ENCODE measurements at places on chromosomes 4 and X. TPM values are rescaled to one million over a fixed set of nuclear protein-coding genes. Genes with fewer than 3 reads are reported as not detected.

DNA sequence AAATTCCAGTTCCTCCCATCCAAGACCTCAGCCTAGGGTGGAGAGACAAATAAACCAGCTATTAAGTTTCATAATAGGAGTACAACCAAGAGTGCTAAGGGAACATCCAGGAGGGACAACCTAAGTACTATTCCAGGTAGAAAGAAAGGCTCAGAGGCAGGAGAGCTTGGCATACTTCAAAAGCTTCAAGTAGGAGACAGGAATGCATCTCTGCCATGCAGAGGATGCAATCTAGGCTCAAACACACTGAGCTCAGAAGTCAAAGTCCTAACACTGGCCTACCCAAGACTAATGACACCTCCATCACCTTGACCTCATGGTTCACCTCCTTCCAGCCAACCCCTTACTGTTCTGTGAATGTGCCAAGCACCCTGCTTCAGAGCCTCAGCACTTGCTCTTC, 8.1 kb downstream of the WDFY3 start:
- DNase-seq, result no peak

DNA sequence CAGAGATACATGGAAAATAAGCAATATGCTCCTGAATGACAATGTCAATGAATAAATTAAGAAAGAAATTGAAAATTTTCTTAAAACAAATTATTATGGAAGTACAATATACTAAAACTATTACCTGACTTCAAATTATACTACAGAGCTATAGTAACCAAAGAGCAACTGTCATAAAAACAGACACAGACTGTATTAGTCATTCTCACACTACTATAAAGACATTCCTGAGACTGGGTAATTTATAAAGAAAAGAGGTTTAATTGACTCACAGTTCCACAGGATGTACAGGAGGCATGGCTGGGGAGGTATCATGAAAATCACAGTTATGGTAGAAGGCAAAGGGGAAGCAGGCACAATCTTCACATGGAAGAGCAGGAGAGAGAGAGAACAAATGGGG, 60.0 kb upstream of the CYSLTR1 start:
- DNase-seq, result no peak

- DNase-seq, result no peak
These were observed 47.1 kb upstream of the PPP2R3B start for GRCh38 chrX:433771-434170.

DNA sequence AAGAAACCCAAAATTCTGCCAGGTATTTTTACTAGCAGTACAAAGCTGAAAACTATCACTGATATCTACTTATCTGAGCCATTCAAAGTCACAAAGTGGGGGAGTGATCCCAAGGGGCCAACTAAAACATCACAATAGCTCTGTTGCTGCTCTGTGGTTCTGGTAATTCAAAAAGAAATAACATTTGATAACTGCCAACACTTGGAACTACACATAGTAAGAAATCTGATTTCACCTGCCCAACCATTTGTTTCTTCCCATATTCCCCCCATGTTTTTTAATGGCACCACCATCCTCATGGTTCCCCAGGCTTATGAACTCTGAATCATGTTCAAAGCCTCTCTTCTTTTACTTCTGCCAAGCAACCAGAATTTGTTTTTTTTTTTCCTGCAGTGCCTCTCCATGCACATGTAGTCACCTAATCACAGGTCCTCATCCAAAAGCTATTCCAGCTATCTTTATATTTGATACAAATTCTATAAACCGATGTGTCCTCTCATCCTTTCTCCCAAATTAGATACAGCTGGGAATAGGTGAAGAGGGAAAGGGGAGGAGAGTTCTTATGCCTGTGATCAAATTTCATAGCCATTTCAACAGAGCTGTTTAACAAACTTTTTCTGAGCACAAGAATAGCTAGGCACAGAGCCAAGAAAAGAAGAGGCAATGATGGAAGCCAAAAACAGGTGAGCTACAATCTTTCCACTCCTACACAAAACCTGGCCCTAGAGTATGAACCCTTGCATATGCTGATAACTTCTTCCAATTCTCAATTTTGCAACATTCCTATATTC, 7.7 kb downstream of the AMMECR1 start:
- no peak for DNase-seq

GRCh38 chrX:32871636-32872035, 339.7 kb downstream of the DMD start:
- DNase-seq, result peak; percentile 42

- no peak for DNase-seq
These were observed 4.5 kb downstream of the BCAP31 start for GRCh38 chrX:153719701-153720100.

DNA sequence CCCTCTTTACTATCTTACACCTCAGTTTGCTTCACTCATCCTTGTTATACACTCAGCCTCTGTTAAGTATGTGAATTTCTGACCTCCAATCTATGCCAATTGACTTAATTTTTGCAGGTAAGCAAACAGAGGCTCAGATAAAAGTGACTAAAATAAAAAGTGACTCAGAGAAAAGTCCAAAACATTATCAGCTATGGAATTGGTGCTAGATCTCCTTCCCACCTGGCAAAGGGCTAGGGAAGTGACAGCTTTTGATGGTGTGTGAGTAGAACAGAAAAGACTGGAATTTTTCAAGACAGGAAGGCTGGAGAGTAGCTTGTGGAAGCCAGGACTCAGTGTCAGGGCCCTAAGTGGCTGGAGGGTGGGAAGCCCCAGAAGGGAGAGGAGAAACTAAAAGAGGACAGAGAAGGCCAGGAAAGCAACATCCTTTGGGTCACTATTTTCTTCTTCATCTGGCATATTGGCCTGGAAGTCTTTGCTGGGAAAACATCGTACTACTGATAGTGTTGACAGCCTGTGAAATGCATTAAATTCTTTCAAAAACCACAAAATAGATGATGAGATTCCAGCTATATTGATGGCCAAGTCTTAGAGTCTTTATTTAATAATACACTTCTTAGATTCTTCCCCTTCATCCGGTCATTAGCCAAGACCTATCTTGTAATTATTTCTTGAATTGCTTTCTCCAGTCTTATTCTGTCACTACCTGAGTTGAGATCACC, 392.8 kb downstream of the RAPGEF2 start:
- DNase-seq, result no peak

DNA sequence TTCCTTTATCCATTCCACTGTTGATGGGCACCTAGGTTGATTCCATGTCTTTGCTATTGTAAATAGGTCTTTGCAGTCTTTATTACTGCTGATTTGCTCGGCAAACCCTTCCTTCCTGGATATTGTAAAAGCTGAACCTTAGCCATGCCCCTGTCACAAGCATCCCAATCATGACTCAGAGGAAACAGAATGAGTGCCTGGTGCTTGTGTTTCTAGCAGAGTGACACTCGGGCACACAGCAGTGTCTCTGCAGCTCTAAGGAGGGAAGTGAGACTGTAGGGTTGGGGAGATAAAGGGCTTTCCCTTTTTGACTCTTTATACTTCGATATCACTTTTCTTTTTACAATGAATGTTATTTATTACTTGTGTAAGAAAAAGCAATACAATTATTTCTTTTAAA, 83.3 kb downstream of the AKAP4 start:
- no peak for DNase-seq

DNA sequence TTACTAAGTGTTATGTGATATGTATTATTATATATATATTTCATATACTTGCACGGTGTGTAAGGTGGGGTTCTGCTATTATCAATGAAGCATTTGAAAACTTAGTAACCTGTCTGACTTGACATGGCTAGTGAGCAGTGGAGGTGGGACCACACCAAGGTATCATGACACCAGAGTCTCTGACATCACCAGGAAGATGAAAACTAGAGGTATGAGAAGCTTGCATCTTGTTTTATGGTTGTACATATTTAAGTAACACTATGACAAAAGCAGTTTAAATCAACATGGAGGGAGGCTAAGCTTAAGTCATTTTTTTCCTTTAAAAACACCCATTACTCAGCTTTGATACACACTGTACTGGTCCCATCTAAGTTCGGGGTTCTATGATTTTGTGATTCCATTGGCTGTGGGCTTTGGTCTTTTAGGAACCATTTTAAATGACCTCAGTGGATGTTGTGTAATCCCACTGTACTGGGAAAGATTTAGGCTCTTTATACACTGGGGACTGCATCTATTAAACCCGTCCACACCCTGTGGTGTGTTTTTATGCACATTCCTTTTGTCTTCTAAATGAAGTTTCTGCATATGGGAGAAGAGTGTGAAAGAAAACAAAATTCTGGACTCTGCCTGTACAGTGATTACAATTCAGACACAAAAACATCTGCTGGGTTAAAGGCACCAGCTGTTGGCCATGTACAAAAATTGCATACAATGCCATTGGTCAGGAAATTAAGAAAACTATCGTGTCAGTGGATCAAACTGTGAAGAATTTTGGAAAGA, 570.6 kb downstream of the SPRY1 start:
- DNase-seq, result no peak

DNA sequence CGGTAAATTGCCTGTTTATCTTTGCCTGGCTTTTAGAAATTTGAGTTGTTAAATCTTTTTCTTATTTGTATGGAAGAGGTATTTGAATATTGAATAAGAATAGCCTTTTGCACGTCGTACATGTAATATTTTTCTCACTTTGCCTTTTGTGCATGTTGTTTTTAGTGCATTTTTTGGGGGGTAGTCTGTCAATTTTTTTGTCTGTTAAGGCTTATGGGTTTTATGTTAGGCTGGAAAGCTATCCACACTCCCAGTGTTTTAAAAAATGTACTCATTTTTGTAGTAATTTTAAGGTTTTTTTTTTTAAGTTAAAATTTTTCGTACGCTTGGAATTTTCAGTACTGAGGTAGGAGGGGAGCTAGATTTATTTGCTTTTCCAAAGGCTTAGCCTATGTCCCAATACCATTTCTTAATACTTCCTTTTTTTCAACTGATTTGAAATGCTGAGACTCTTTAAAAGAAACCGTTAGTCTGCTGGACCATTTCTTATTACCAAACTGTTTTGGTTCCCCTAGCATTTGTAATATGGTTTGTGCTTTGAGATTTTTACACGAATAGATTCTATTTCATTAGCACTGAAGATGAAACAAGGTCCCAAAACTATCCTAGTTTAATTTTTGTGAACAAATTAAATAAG, 1.3 kb downstream of the HERC5 start:
- DNase-seq, result no peak

DNA sequence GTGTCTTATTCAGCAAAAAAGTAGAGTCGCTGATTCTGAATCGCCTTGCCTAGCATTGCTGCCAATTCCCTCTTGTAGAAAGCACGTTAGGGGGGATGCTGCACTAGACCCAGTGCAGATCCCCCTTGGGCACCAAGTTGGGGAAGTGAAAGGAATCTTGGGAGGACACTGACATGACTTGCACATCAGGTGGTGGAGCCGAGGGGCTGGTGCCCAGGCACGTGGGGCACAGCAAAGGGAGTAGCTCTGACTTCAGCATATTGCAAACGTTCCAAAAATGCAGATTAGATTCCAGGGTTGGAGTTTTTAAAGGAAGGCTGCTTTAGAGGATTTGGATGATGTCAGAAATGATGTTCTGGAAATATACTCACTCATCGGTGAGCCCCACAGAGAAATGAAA, 47.4 kb upstream of the GPM6B start:
- DNase-seq, result no peak

DNA sequence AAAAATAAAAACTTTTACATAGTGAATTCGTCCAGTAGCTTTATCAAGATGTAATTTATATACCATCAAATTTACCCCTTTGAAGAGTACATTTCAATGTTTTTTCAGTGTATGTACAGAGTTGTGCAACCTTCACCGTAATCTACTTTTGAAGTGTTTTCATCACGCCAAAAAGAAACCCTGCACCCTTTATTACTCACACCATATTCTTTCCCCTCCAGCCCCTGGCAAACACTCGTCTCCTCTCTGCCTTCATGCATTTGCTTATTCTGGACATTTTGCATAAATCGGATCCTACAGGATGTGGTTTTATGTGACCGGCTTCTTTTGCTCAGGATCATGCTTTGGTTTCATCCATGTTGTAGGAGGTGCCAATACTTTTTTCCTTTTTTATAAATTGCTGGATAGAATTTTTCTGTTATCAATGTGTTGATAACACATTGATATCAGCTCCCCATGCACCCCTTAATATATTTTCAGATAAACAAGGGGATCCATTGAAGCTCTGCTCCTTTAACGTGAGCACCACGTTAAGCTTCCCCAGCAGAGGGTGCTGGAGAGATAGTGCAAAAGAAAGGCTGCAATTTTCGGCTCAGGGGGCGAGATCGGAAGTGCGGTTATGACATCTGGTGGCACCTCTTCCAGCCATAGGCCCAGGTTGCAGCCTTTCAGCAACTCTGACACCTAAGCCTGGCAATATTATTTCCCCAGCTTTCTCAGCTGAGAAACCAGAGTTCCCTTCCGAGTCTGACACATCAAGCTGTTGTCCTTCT, 100.1 kb upstream of the VCX3B start:
- DNase-seq, result peak; percentile 9

DNA sequence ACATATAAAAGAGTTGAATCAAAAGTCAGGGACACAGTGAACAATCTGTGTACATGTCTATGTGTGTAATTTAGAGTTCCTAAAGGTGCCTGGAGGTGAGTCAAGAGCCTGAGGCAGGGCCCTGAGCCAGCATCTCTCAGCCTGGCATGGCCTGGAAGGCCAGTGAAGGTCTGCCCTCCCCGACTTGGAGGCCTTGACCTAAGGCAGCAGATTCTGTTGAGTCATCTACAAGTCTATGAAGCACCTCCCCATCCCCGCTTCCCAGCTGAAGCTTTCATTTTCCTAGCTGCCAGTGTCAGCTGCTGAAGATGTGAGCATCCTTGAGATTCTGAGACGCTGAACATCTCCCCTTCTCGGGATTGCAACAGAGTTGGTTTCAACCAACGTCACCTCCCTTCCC, 583.9 kb downstream of the BCOR start:
- DNase-seq, result no peak

- no peak for DNase-seq
These were observed 76.7 kb downstream of the NOCT start for GRCh38 chr4:139092271-139092670.

DNA sequence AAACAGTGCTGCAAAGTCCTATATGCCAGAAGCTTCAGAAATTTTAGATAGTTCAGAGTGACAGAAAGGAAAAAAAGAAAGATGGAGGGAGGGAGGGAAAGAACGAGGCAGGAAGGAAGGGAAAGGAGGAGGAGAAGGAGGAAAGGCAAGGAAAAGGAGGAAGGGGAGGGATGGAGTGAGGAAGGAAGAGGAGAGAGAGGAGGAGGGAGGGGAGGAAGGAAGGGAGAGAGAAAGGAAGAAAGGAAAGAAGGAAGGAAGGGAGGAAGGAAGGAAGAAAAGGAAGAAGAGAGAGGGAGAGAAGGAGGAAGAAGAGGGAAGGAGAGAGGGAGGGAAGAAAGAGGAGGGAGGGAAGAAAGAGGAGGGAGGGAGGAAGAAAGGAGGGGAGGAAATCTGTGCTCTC, 42.4 kb upstream of the FHL1 start:
- DNase-seq, result no peak

Gene NWD2
- total RNA-seq, result 0.02 TPM

Gene CPE
- not detected for total RNA-seq

Gene ODAM
- not detected for total RNA-seq

Gene IBSP
- total RNA-seq, result not detected

Gene ARMCX6
- total RNA-seq, result 45.4 TPM

Gene CETN2
- 29.4 TPM for total RNA-seq

Gene TRIM60
- total RNA-seq, result not detected

Gene ZFP42
- total RNA-seq, result not detected

Gene WNK3
- 4.3 TPM for total RNA-seq

All from SJCRH30 (cell line).